ENCODE measurements at places on chromosomes 7 and 10.
A peak's percentile ranks its signal among the peaks of the same experiment; 100 is the strongest.

DNA sequence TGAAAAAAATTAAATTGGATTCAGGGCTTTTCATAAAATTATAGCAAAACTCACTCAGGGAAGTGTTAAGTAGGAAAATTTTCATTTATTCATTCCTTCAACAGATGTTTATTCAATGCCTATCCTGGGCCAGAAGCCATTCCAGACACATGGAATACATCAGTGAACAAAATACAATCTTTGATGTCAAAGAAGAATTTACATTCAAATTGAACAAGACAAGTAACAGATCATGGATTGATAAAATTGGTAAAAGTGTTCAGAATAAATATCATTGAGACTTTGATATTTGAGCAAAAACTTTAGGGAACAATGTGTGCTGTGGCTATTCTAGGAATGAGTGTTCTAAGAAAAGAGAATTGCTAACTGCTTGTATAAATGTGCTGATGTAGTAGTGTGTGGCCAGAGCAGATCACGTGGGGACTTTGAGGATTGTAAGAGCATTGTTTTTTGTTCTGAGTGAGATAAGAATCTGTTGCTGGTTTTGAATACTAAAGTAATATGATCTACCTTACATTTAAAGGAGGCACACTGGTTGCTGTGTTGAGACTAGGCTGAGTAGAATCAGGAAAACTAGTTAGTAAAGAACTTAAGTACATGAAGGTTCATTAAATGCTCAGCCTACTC is 957.2 kb downstream of the PCDH15 start:
- DNase-seq, result peak; percentile 65

DNA sequence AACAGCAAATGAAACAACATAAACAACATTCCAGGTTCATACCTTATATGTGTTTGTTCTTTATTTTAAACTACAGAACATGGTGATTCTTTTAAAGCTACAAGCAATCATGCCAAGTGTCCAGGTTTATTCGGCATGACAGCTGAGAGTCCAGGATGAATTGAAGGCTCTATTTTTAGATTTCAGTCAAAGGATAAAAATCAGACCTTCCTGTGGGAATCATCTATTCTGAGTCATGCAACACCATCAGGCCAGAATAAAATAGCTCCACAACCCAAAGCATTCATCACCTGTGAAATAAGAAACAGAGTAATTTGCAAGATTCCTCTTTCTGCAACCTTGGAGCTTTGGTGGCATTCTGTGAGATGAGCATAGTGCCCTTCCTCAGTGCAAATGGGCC is 292.4 kb upstream of the MYO3A start:
- no peak for DNase-seq

- DNase-seq, result peak; percentile 79
These were observed 41.4 kb upstream of the MAP3K8 start for GRCh38 chr10:30392564-30392990.

- DNase-seq, result no peak
These were observed 41.7 kb upstream of the DUSP5 start for GRCh38 chr10:110456046-110456445.

DNA sequence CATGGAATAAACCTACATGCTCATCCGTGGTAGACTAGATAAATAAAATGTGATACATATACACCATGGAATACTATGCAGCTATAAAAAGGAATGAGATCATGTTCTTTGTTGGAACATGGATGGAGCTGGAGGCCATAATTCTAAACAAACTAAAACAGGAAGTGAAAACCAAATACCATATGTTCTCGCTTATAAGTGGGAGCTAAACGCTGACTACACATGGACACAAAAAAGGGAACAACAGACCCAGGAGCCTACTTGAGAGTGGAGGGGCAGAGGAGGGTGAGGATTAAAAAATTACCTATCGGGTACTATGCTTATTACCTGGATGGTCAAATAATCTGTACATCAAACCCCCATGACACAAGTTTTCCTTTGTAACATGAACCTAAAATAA is 68.7 kb upstream of the SEC61G start:
- DNase-seq, result no peak

- no peak for DNase-seq
These were observed 432.9 kb downstream of the SORCS3 start for GRCh38 chr10:105073999-105074398.

- no peak for DNase-seq
These were observed 16.2 kb downstream of the CAMK2G start for GRCh38 chr10:73858013-73858708.
